ENCODE measurements at places on chromosomes 12 and 14.
A peak's percentile ranks its signal among the peaks of the same experiment; 100 is the strongest.

DNA sequence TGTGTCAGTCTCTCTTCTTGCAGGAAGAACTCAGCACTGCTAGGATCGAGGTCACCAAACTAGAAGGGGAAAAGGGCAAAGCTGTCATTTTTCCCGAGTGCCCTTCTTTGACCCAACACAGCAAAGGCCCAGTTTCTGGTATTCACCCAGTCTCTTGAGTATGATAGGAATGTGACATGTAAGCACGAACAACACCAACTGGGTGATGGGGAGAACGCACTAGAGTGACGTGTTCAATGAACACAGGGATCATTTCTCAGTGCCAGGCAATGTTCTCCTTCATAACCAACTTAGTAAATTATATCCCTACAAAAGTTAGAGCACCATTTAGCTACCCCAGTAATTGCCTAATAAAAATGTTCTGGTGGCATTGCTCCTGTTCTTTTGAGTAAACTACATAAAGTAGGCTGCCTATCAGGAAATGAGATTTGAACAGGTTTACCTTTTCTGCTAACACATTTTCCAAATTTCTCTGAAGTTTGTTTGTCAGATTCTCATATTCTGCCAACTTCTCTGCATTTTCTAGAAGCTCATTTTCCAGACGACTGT, 64.5 kb downstream of the NIN start:
- peak; percentile 30 for DNase-seq

DNA sequence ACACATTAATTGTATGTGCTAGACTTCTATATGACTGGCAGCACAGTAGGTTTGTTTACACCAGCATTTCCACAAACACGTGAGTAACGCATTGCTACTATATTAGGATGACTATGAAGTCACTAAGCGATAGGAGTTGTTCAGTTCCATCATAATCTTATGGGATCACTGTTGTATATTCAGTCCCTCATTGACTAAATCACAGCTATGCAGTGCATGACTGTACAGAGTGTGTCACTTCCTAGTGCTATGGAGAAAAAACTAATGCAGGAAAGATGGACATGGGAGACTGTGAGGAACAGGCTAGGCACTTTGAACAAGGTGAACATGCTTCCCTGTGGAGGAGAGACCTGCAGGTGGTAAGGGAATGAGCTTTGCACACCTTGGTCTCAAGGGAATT, 259.8 kb downstream of the NUAK1 start:
- DNase-seq = peak; percentile 16

- no peak for DNase-seq
These were observed 178.9 kb upstream of the ALG10B start for GRCh38 chr12:38137716-38138115.

GRCh38 chr12:13218641-13219040, 22.1 kb downstream of the EMP1 start:
- DNase-seq = no peak

All from fibroblast of skin of right biceps (primary cell).